ENCODE measurements at places on chromosomes 1 and 21.

DNA sequence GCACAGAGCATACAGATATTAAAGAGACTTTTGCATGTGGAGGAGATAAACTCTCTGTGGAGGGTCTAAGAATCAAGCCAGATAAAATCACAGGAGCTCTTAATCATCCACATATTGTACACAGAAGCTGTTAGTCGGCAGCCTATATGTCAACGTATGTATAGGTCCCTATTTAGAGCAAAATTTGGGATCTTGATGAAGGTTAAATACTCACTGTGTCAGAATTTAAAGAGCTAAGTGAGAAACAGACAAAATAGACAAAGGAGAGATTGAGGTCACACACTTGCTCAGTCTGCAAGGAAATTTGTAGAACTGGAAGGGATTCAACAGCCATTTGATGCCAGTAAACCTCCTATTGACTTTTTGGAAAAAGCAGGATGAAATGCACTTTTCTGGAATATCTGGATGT, 4.1 kb upstream of the IRF2BP2 start:
- no peak for DNase-seq

DNA sequence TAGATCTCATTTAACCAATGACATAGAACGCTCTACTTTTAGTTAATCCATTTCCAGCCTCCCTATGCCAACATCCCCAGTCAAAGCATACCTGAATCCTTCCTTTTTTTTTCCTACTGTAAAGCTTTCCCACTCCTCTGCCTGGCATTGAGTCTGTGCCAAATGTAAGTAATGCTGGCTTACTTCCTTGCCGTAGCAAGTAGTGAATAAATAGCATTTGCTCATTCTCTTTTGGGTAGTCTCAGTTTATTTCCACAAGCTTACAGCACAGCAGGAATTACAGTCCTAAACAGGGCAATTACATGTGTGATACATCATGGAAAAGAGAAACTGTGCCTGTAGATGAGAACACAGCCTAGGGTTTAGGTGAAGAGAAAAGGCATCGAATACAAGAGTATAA, 352.6 kb upstream of the NEGR1 start:
- no peak for DNase-seq

DNA sequence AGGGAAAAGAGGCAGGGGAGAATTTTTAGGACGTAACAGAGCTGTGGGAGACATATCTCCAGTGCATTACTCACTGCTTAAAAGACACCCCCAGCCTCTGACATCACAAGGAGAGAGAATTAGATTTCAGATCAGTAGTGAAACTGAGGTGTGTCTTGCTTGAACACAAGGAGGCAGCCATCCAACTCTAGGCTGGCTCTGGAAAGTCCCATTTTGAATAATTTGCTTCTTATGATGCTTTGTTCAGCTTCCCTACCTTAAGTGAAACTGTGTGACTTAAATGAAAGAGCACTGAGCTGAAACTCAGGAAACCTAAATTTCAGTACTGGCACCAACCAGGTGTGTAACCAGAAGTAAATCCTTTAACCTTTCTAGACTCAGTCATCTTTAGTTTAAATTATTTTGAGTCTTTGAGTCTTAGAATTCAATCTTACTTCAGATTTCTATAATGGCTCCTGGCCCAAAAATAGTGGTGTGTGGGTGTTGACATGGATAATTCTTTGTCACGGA, 251.6 kb upstream of the SGIP1 start:
- DNase-seq: no peak

DNA sequence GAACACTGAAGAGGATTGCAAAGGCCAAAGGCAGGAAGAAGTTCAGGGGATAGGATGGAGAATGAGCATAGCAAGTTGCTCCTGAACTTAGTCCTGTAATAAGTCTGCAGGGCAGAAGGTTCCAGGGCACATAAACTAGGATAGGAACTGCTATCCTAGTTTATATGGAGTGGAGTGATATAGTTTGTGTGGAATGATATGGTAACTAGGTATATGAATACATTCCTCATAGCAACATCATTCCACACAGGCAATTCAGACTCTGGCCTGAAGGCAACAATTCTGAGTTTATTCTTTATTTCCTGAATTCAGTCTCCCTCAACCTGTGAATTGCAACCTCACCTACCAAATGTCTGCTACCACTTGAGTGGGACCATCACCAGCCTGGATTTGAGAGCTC, 154.9 kb upstream of the GREM2 start:
- no peak for DNase-seq

DNA sequence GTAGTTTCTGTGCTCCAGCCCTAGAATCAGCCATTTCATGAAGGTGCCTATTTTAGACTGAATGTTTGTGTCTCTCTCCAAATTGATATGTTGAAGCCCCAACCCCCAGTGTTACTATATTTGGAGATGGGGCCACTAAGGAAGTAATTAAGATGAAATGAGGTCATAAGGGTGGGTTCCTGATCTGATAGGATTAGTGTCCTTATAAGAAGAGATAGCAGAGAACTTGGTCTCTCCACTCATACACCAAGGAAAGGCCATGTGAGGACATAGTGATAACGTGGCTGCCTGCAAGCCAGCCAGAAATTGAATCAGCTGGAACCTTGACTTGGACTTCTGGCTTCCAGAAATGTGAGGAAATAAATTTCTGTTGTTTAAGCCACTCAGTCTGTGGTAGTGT, 12.3 kb downstream of the RAVER2 start:
- no peak for DNase-seq

DNA sequence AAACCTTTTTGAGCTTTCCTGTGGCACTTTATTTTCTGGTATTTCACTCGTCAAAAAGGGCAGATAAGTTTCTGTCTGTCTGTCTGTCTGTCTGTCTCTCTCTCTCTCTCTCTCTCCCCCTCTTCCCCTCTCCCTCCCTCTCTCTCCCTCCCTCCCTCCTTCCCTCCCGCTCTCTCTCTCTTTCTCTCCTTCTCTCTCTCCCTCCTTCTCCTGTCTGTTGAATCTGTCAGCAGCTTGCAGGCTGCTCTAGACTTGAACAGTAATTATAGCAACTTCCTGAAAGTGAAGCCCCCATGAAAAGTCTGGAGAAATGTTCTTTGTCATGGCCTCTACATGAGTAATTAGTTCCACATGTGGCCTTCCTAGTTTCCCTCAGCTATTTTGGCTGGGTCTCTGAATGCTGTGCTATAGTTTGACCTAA, 275.2 kb upstream of the C1orf105 start:
- DNase-seq: no peak

- DNase-seq: no peak
Measured at GRCh38 chr21:28871388-28872010, 121.2 kb downstream of the LTN1 start.

- DNase-seq: no peak
Measured at GRCh38 chr1:156953571-156953970, 33.1 kb downstream of the LRRC71 start.

GRCh38 chr1:17564458-17565393, 25.2 kb downstream of the ARHGEF10L start:
- DNase-seq: no peak

Measured in coronary artery (tissue), 2 donors.